Karpas-422 (cell line): ENCODE measurements at places on chromosomes 7 and 10. TPM values are rescaled to one million over a fixed set of nuclear protein-coding genes. Genes with fewer than 3 reads are reported as not detected.

GRCh38 chr10:70659306-70659705 lies 13.0 kb upstream of the ADAMTS14 start:
- H3K36me3 ChIP-seq, result no peaks in the 10 kb centered on the region
- no peaks in the 10 kb centered on the region for H3K27me3 ChIP-seq
- no peak overlapping the region for H3K27ac ChIP-seq
- no peak overlapping the region for H3K4me3 ChIP-seq
- DNase-seq, result no peak

DNA sequence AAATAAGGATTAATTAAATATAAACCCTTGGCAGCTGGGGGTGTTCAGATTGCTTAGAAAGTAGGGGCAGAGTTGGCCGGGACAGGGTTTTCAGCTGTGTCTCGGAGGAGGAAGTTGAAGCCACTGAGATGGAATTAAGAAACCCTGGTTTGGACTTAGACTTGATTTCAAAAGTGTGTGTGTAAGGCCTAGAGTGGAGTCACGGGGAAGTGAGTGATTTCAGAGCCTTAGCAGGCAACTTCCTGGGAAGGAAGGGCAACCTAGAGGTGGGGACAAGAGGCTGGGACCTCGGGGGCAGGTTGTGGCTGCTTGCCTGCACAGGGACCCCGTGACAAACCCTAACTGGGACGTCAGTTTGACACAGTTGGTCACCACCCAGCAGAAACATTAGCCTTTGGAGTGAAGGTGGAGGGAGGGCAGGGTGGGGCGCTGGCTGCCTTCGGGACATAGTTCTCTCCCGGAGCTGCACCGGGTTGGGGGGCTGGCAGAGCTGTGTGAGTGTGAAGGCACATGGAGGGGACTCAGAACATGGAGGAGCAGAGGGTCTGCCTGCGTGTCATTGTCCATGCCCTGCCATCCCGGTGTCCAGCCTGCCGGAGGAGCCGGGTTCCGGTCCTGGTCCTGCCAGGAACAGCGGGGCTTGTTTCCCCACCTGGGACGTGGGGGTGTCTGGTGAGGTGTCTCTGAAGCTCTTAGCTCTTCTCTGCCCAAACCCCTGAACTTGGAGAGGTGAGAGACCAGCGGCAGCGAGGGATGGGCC lies 1.8 kb downstream of the BRI3 start:
- H3K27me3 ChIP-seq, result no peaks in the 10 kb centered on the region
- peak; percentile 58 for DNase-seq
- no peaks in the 10 kb centered on the region for H3K36me3 ChIP-seq
- peaks cover 18% of the 10 kb centered on the region for H3K4me1 ChIP-seq

- no peaks in the 10 kb centered on the region for H3K4me1 ChIP-seq
- no peaks in the 10 kb centered on the region for H3K36me3 ChIP-seq
- H3K27ac ChIP-seq, result no peak overlapping the region
- no peak for DNase-seq
- H3K4me3 ChIP-seq, result no peak overlapping the region
Observed at GRCh38 chr7:67878808-67879207, 882.2 kb downstream of the TYW1 start.

DNA sequence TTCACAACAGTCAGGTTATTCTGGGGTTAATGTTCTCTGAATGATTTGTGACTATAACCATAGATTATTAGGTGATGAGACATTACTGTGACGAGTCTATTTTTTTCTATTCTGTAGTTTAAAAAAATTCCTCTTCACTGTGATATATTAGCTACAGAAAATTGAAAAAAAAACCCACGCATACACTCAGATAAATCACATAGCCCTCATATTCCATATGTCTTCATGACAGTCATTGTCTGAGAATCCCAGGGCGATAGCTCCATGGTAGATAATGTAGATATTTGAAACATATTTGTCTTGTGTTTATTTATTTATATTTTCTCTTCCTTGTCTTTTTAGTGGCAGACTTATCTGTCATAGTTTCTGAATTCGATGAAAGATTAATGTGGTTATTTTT lies 110.0 kb downstream of the CAMK1D start:
- DNase-seq, result no peak
- H3K36me3 ChIP-seq, result no peaks in the 10 kb centered on the region
- no peak overlapping the region for H3K27ac ChIP-seq
- no peaks in the 10 kb centered on the region for H3K27me3 ChIP-seq
- H3K4me1 ChIP-seq, result no peaks in the 10 kb centered on the region

- H3K4me1 ChIP-seq, result no peaks in the 10 kb centered on the region
- H3K4me3 ChIP-seq, result no peak overlapping the region
- no peaks in the 10 kb centered on the region for H3K36me3 ChIP-seq
- no peaks in the 10 kb centered on the region for H3K27me3 ChIP-seq
Observed at GRCh38 chr7:457814-458510, 61.7 kb downstream of the PDGFA start.

DNA sequence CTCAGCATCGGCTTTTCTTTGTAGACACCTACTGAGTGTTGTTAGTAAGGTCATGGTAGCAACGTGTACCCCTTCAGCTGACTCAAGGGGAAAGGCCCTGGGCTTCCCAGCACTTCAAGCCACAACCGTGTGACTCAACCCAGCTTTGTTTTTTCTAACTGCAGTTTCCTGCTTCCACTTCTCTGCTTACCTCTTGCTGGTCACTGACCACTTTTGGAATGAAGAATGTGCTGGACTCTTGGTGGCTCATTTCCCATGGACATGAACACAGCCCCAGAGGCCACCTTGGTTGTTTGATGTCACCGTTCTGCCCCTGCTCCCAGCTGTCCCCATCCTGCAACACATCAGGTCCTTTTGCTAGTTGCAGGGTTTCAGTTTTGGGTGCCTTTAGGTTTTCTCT lies 69.5 kb upstream of the ZNF438 start:
- no peaks in the 10 kb centered on the region for H3K4me1 ChIP-seq
- no peaks in the 10 kb centered on the region for H3K27me3 ChIP-seq
- H3K36me3 ChIP-seq, result no peaks in the 10 kb centered on the region
- H3K27ac ChIP-seq, result no peak overlapping the region
- no peak for DNase-seq

Gene TAS2R41
- total RNA-seq, result not detected in 2 replicates

GRCh38 chr10:86580521-86580891 lies 58.9 kb upstream of the WAPL start:
- no peaks in the 10 kb centered on the region for H3K36me3 ChIP-seq
- peaks cover 3% of the 10 kb centered on the region; the same call in 1 of the 2 replicates for H3K4me1 ChIP-seq
- no peak overlapping the region for H3K27ac ChIP-seq
- DNase-seq, result no peak

GRCh38 chr10:62640411-62640810 lies 164.1 kb upstream of the ADO start:
- no peaks in the 10 kb centered on the region for H3K27me3 ChIP-seq
- no peak overlapping the region for H3K4me3 ChIP-seq
- no peak overlapping the region for H3K27ac ChIP-seq
- peaks cover 21% of the 10 kb centered on the region for H3K4me1 ChIP-seq
- no peak for DNase-seq

Gene BICC1
- not detected in 2 replicates for total RNA-seq

GRCh38 chr7:96401200-96401599 lies 79.3 kb upstream of the SLC25A13 start:
- H3K4me1 ChIP-seq, result no peaks in the 10 kb centered on the region
- H3K36me3 ChIP-seq, result no peaks in the 10 kb centered on the region
- no peak overlapping the region for H3K4me3 ChIP-seq
- no peak overlapping the region for H3K27ac ChIP-seq
- no peaks in the 10 kb centered on the region for H3K27me3 ChIP-seq

Gene PLAC9
- not detected in 2 replicates for total RNA-seq

- peaks cover 26% of the 10 kb centered on the region for H3K4me1 ChIP-seq
- H3K36me3 ChIP-seq, result no peaks in the 10 kb centered on the region
- DNase-seq, result no peak
- H3K27me3 ChIP-seq, result no peaks in the 10 kb centered on the region
- H3K27ac ChIP-seq, result no peak overlapping the region
Observed at GRCh38 chr10:119469846-119470245, 72.7 kb downstream of the RGS10 start.

Gene LRRC4
- total RNA-seq, result 39.6 and 52.0 TPM in 2 replicates

GRCh38 chr10:124066781-124067714 lies 26.4 kb downstream of the CHST15 start:
- H3K4me3 ChIP-seq, result no peak overlapping the region
- H3K36me3 ChIP-seq, result no peaks in the 10 kb centered on the region
- no peak for DNase-seq
- H3K27me3 ChIP-seq, result no peaks in the 10 kb centered on the region
- no peak overlapping the region for H3K27ac ChIP-seq

Gene CFAP43
- total RNA-seq, result 0.07 and 0.18 TPM in 2 replicates

DNA sequence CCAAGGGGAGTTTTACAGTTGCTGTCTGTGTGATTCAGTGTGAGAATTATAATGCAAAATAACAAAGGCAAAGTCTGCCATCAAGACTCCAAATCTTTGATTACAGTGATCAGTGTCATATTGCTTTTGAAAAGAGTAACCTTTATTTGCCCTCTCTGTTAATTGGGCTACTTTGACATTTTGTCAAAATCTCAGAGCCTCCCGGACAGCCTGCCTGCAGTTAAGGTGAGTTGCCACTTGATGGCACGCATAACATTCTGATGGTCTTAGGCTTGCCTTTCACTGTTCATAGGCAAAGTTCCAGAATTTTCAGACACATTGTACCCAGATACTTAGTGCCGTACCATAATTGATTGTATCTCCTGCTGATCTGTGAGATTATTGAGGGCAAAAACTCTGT lies 253.5 kb downstream of the ABCA13 start:
- H3K27me3 ChIP-seq, result no peaks in the 10 kb centered on the region
- peaks cover 31% of the 10 kb centered on the region for H3K4me1 ChIP-seq
- DNase-seq, result peak; percentile 81
- no peak overlapping the region for H3K4me3 ChIP-seq
- H3K27ac ChIP-seq, result no peak overlapping the region
- H3K36me3 ChIP-seq, result no peaks in the 10 kb centered on the region

- H3K36me3 ChIP-seq, result no peaks in the 10 kb centered on the region
- no peaks in the 10 kb centered on the region for H3K27me3 ChIP-seq
- DNase-seq, result no peak
- H3K27ac ChIP-seq, result no peak overlapping the region
- no peak overlapping the region for H3K4me3 ChIP-seq
Observed at GRCh38 chr7:115549910-115550309, 480.7 kb downstream of the TFEC start.

GRCh38 chr7:26949319-26949718 lies 84.9 kb upstream of the SKAP2 start:
- no peaks in the 10 kb centered on the region; the same call in 1 of the 2 replicates for H3K4me1 ChIP-seq
- H3K27ac ChIP-seq, result no peak overlapping the region
- H3K4me3 ChIP-seq, result no peak overlapping the region
- no peak for DNase-seq
- no peaks in the 10 kb centered on the region for H3K27me3 ChIP-seq

Gene DLX5
- total RNA-seq, result not detected in 2 replicates

- no peaks in the 10 kb centered on the region for H3K36me3 ChIP-seq
- H3K4me1 ChIP-seq, result no peaks in the 10 kb centered on the region
- DNase-seq, result no peak
- no peaks in the 10 kb centered on the region for H3K27me3 ChIP-seq
- H3K27ac ChIP-seq, result no peak overlapping the region
Observed at GRCh38 chr10:84269773-84270172, 24.9 kb downstream of the RGR start.

DNA sequence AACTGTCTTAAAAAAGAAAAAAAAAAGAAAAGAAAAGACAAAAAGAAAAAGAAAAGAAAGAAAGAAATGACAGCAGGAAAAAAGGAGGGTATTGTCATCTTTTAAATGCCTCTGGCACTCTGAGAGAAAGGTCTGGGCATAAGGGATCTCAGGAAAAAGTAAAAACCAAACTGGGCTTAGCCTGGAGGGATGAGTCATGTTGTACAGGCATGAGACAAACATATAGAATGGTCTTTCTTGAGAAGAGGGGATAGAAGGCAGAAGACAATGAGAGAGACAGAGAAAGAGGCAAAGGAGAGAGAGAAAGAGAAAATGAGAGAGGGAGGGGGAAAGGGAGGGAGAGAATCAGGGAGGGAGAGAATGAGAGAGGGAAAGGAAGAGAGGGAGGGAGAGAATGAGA lies 32.3 kb upstream of the KCNMA1 start:
- peaks cover 17% of the 10 kb centered on the region for H3K4me1 ChIP-seq
- H3K27ac ChIP-seq, result no peak overlapping the region
- H3K36me3 ChIP-seq, result no peaks in the 10 kb centered on the region

GRCh38 chr7:133355325-133355708 lies 102.4 kb downstream of the EXOC4 start:
- no peak for DNase-seq
- no peaks in the 10 kb centered on the region for H3K27me3 ChIP-seq
- no peak overlapping the region for H3K4me3 ChIP-seq

- no peak overlapping the region for H3K27ac ChIP-seq
- no peaks in the 10 kb centered on the region for H3K36me3 ChIP-seq
- H3K4me1 ChIP-seq, result peaks cover 19% of the 10 kb centered on the region
- H3K4me3 ChIP-seq, result no peak overlapping the region
Observed at GRCh38 chr7:143255564-143255963, 7.7 kb upstream of the GSTK1 start.

GRCh38 chr7:81031243-81031642 lies 112.4 kb upstream of the SEMA3C start:
- no peak overlapping the region for H3K4me3 ChIP-seq
- no peak for DNase-seq
- H3K27me3 ChIP-seq, result no peaks in the 10 kb centered on the region
- no peak overlapping the region for H3K27ac ChIP-seq
- no peaks in the 10 kb centered on the region for H3K36me3 ChIP-seq

DNA sequence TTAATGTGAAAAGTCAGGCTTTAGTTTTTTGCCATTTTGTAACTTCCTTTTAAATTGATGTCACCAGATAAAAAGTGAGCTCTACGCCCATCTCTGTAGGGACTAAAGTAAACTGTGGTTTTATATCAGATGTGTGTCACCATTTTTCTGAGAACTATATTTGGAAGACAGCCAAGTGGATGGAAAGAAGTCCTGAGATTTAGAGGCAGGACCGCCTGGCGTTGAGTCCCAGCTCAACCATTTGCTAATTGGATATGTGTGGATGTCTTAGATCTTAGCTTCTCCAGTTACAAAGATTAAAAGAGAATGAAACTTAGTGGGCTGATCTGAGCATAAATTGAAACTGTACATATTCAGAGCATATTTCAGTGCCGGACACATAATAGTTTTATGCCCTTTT lies 691.6 kb upstream of the CELF2 start:
- H3K27ac ChIP-seq, result no peak overlapping the region
- no peaks in the 10 kb centered on the region for H3K4me1 ChIP-seq
- no peaks in the 10 kb centered on the region for H3K27me3 ChIP-seq
- H3K36me3 ChIP-seq, result no peaks in the 10 kb centered on the region
- no peak for DNase-seq
- H3K4me3 ChIP-seq, result no peak overlapping the region

GRCh38 chr10:3749600-3749999 lies 35.4 kb downstream of the KLF6 start:
- H3K36me3 ChIP-seq, result no peaks in the 10 kb centered on the region
- H3K27me3 ChIP-seq, result no peaks in the 10 kb centered on the region
- DNase-seq, result no peak
- no peak overlapping the region for H3K27ac ChIP-seq
- H3K4me3 ChIP-seq, result no peak overlapping the region

Gene AS3MT
- total RNA-seq, result not detected in 2 replicates

Gene SLC4A2
- total RNA-seq, result 35.1 and 113 TPM in 2 replicates

Gene SLC35G1
- 1.5 and 2.1 TPM in 2 replicates for total RNA-seq

Gene UBE3C
- 55.2 and 84.8 TPM in 2 replicates for total RNA-seq
